ENCODE measurements at places on chromosomes 7 and 10.

- DNase-seq: no peak
Measured at GRCh38 chr7:82056282-82056681, 286.4 kb upstream of the HGF start.

- no peak for DNase-seq
Measured at GRCh38 chr7:108196004-108196403, 65.8 kb upstream of the LAMB4 start.

- no peak for DNase-seq
Measured at GRCh38 chr7:101243646-101244374, 1.1 kb downstream of the FIS1 start.

DNA sequence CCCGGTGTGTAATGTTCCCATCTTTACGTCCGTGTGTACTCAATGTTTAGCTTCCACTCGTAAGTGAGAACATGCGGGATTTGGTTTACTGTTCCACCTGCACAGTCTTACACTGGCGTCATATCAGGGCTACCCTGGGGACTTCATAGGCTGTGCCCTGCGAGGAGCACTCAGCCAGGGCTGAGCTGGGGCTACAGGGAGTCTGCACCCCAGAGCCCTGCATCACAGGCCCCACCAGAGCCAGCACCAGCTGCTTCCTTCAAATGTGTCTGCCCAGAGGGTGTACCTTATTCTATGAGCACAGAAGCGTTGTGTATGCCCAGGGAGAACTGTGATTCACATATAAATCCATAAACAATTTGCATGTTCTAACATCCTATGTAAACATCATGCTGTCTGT is 277.1 kb downstream of the TCERG1L start:
- no peak for DNase-seq

GRCh38 chr10:67607472-67607871 is 88.5 kb downstream of the CTNNA3 start:
- no peak for DNase-seq

GRCh38 chr7:24965831-24966708 is 13.9 kb downstream of the OSBPL3 start:
- DNase-seq: no peak

DNA sequence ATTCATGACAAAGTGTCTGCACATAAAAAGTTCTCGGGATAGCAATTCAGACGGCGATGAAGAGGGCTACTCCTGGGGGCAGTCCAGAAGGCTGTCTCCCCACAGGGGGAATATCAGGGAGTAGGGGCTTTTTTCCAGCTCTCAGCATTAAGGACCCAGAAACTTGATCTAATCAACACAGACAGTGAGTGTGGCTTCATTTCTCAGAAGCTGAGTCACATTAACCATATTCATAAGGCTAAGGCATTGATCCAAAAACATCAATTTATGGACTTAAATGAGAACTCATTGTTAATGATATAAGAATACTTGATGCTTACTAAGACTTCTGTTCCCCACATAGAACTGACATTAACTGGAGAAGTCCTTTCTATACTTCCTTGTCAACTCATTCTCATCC is 87.5 kb upstream of the AOAH start:
- no peak for DNase-seq

DNA sequence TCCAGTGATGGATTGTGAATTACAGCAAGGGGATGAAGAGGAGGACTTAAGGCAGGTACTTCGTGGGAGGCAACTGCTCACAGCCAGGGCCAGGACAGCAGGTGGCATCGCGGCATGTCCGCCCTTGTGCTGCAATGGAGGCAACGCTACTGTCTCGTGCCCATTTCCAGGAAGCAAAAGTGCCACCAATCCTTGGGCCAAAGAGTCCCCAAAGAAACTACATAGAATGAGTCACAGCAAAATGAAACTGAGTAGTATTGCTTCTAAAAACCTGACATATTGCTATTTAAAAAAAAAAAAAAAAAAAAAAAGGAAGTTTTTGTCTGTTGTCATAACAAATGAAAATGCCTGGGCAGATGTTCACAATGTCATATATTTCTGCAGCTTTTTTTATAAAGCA is 46.6 kb downstream of the RSU1 start:
- DNase-seq: no peak

- DNase-seq: no peak
Measured at GRCh38 chr7:75536491-75536890, 44.4 kb downstream of the SPDYE5 start.

GRCh38 chr7:158811461-158811860 is 17.8 kb downstream of the ESYT2 start:
- no peak for DNase-seq

GRCh38 chr7:28083998-28084985 is 96.3 kb downstream of the JAZF1 start:
- no peak for DNase-seq

- DNase-seq: no peak
Measured at GRCh38 chr7:24199978-24200377, 84.0 kb upstream of the NPY start.

- no peak for DNase-seq
Measured at GRCh38 chr10:123141791-123142700, 5.9 kb upstream of the HMX2 start.

DNA sequence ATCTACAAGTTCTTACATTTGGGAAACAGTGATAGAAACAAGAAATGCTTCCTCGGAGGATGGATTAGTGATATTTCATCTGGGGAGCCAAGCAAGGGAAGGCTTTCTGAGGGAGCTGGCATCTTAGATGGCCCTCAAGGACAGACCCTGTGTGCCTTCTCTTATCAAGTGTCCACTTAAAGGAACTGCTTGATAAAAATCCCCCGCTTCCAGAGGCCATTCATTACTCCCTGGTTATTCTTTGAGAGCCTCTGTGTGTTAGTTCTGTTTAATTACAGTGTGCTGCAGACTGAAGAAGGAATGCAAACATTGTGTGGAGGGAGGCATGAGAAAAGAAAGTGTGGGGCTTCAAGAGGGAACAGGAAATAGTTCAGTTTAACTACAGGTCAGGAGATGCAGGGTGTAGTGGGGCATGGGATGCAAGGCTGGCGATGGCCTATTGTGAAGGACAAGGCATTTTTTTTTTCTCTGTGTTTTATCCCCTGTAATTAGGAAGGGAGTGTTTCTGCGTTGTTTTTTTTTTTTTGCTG is 145.4 kb downstream of the SNX10 start:
- DNase-seq: no peak

GRCh38 chr7:13990319-13990983 is 985 bp upstream of the ETV1 start:
- DNase-seq: no peak

DNA sequence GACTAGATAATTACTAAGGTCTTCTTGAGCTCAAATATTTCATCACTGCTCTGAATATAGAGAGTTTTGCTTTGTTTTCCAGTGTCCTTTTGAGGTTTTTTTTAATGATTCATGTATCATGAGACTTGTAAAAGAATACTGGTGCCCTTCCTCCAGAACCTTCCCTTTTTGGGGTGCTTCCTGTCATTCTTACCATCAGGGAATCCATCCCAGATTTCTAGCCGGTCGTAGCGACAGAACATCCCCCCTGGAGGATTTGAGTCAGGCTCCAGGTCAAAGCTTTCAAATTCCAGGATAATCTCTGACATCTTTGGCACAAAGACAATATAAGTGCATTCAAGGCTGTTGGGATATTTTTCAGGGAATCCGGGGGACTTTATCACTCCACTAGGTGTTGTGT is 71.0 kb downstream of the NRP1 start:
- no peak for DNase-seq

DNA sequence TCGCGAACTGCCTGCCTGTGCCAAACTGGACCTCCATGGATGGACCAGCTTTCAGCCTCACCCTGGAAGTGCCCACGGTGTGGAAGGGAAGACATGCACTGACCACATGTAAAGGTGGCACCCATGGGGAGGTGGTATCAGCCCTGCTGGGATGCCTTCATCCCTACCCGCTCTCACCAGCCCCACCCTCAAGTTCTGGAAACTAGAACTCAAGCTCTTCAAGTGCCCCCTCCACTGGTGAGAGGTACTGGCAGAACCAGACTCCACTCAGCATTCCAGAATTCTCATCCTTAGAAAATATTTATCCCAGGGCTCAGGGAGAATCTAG is 5.9 kb downstream of the ZNF488 start:
- no peak for DNase-seq

GRCh38 chr7:100342765-100343164 is 15.2 kb upstream of the PILRB start:
- no peak for DNase-seq

GRCh38 chr10:31095677-31096560 is 64.3 kb upstream of the ZNF438 start:
- no peak for DNase-seq

- no peak for DNase-seq
Measured at GRCh38 chr7:106101726-106102125, 10.4 kb downstream of the SYPL1 start.

DNA sequence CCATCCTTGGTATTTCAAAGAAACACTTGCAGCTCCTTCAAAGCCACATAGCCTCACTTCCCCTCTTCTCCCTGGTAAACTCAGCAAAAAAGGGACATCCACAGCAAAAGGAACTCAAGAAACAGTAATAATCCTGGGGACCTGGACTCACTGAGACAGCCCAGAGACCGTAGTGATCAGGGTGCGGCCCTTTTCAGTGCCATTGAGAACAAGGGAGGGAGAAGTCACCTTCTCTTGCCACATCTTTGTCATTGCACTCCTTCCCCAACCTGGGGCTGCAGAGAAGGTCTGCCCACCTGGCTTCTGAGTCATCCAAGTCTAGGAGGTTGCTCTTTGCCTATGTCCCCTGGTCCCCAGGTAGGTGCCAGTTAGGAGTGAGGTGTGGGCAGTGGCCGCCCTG is 93.9 kb upstream of the SH2B2 start:
- no peak for DNase-seq

DNA sequence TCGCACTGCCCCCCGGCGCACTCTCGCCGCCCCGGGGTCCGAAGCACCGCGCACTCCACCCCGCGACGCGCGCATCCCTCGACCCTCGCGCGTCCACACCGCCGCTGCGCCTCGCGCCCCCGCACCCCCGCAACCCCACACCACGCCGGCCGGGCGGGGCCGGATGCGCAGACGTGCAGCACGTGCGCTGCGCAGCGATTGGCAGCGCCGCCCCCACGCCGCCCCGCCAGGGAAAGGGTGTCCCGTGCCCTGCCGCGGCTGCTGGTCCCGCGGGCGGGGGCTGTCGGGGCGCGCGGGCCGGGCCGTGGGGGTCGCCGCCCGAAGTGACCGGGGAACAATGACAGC is 53.7 kb upstream of the KDM7A start:
- DNase-seq: peak; percentile 31

GRCh38 chr7:18461785-18462467 is 33.6 kb upstream of the HDAC9 start:
- DNase-seq: no peak

GRCh38 chr10:6074489-6075301 is 12.5 kb upstream of the IL2RA start:
- no peak for DNase-seq

GRCh38 chr10:12594448-12594944 is 245.1 kb downstream of the CAMK1D start:
- DNase-seq: no peak

All from activated CD8-positive, alpha-beta memory T cell treated with anti-CD3 and anti-CD28 coated beads for 1 hour (primary cell).